ENCODE measurements at places on chromosomes 6 and 20.

- no peak for DNase-seq
Observed at GRCh38 chr20:58081846-58082245, 146.6 kb downstream of the ANKRD60 start.

GRCh38 chr20:12203981-12204380, 286.3 kb downstream of the BTBD3 start:
- DNase-seq: no peak

DNA sequence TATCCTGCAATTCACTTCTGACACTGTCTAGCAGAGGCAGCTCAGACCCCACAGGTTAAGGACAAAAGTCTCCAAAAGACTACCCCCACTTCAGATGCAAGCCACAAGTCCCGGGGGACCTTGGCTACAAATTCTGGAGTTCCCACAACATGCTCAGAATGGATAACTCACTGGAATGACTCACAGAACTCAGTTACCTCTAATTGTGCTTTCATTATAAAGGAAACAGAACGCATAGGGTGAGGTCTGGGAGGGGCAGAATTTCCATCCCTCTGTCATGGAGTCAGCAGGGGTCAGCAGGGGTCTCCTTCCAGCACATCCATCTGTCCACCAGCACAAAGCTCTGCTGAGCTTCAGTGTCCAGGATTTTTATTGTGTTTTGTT, 184.2 kb downstream of the CDH4 start:
- DNase-seq: no peak

DNA sequence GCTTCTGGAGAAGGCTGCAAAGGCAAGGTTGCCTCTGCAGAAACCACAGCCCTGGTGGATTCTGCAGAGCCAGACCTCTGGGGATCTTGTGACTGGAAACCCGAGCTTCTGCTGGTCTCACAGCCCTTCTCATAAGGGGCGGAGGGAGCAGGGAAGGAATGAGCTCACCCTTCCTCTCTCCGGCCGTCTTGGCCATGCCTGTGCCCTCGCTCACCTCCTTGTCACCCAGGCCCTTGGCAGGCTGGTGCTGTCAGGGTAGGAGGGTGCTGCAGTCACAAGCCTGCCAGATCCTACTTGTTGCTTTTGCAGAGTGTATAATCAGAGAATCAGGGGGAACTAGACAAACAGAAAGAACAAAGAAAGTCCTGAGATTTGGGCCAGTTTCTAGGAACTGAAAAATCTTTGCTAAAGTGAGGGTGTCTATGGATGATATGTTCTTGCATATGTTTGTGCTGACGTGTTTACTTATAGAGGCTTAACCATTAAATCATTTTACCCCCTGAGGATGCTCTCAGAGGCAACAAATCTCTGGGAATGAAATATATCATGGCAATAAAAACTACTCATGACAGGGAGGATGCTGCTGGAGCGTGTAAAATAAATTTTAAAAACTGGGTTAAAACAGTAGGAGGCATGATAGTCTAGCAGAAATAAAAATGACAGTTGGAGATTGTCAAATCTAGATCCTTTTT, 244.9 kb upstream of the SOX4 start:
- DNase-seq: no peak

DNA sequence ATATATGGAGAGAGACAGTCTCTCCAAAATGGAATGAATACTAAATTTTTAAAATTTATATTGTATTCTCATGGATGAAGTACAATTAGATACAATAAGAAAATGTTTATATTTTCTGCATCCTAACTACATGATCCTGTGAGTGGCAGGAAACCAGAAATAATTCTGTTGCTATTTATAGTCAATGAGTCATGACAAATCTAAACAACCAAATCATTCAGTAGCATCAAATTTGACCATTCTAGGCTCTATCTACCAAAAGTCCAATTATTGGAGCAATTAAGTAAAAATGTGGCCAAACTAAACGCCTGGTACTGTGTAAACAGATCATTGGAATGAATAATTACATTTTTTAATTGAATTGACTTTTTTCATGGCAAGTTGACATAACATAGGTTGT, 959.8 kb downstream of the EPHA7 start:
- no peak for DNase-seq

- DNase-seq: no peak
Observed at GRCh38 chr20:23433628-23434027, 5.9 kb upstream of the CSTL1 start.
